ENCODE measurements at places on chromosomes 6 and 20.

DNA sequence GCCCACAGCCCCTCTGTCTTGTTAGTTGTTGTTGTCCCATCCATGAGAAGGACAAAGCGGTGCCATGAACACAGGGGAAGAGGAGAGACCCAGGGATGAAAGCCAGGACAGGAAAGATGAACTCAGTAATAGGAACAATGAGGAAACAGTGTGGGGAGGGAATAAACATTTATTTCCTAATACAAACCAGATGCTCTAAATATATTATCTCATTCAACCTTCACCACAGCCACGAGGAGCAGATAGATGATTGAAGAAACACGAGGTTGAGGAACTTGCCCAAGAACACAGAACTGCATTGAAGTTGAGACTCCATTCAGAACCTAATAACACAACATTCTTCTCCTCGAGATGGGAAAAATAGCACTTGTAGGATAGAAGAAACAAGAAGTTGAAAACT, 53.0 kb upstream of the AIG1 start:
- no peak overlapping the region for H3K4me3 ChIP-seq

DNA sequence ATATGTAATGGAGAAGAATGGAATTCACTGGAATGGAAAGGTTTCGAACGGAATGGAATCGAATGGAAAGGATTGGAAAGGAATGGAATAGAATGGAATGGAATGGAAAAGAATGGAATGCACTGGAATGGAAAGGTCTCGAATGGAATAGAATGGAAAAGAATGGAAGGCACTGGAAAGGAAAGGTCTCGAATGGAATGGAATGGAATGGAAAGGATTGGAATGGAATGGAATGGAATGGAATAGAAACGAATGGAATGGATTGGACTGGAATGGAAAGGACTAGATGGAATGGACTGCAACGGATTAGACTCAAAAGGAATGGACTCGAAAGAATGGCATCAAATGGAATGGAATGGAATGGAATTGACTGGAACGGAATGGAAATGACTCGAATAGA, 20.5 kb upstream of the DEFB115 start:
- H3K4me1 ChIP-seq: no peaks in the 10 kb centered on the region
- H3K4me3 ChIP-seq: no peak overlapping the region
- H3K27me3 ChIP-seq: no peaks in the 10 kb centered on the region
- H3K36me3 ChIP-seq: no peaks in the 10 kb centered on the region

GRCh38 chr6:35327349-35328027, 14.9 kb upstream of the PPARD start:
- no peak for DNase-seq
- H3K27ac ChIP-seq: no peak overlapping the region
- H3K4me1 ChIP-seq: no peaks in the 10 kb centered on the region
- no peaks in the 10 kb centered on the region for H3K27me3 ChIP-seq
- no peaks in the 10 kb centered on the region for H3K36me3 ChIP-seq

DNA sequence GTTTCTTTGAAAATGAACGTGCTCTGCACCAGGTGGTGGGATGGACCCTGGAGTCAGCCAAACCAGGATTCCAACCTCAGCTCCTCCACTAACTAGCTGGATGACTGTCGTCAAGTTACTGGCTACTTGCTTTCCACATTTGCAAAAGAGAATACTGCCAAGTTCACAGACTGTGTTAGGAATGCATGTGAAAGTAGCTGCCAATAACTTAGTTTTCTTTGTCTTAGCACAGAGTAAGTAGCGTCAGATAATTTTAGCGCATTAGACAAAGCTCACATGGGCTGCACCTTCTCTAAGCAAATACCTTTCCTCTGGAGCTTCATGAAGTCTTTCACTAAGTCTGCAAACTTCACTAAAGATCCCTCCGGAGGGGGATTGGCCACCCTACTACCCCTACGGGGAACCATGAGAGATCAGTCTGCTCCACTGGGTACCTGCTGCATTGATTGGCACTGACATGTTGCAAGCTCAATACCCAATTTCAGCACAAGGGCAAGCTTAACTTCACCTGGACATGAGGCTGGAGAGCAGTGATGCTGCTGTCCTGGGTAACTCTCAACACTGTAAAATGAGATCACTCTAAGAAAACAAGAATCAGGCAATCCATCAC, 113.9 kb downstream of the MBOAT1 start:
- no peaks in the 10 kb centered on the region for H3K27me3 ChIP-seq
- H3K27ac ChIP-seq: no peak overlapping the region
- peaks cover 10% of the 10 kb centered on the region for H3K36me3 ChIP-seq
- DNase-seq: no peak

GRCh38 chr6:44808148-44808547, 420.6 kb downstream of the CDC5L start:
- H3K36me3 ChIP-seq: no peaks in the 10 kb centered on the region
- no peak overlapping the region for H3K4me3 ChIP-seq

GRCh38 chr6:52579006-52579660, 2.3 kb upstream of the TRAM2 start:
- no peaks in the 10 kb centered on the region for H3K36me3 ChIP-seq
- H3K27ac ChIP-seq: no peak overlapping the region
- peaks cover 17% of the 10 kb centered on the region for H3K4me1 ChIP-seq
- H3K4me3 ChIP-seq: no peak overlapping the region

GRCh38 chr6:111770263-111771093, 102.8 kb downstream of the FYN start:
- H3K36me3 ChIP-seq: no peaks in the 10 kb centered on the region
- H3K4me3 ChIP-seq: no peak overlapping the region
- H3K4me1 ChIP-seq: no peaks in the 10 kb centered on the region
- no peak overlapping the region for H3K27ac ChIP-seq

DNA sequence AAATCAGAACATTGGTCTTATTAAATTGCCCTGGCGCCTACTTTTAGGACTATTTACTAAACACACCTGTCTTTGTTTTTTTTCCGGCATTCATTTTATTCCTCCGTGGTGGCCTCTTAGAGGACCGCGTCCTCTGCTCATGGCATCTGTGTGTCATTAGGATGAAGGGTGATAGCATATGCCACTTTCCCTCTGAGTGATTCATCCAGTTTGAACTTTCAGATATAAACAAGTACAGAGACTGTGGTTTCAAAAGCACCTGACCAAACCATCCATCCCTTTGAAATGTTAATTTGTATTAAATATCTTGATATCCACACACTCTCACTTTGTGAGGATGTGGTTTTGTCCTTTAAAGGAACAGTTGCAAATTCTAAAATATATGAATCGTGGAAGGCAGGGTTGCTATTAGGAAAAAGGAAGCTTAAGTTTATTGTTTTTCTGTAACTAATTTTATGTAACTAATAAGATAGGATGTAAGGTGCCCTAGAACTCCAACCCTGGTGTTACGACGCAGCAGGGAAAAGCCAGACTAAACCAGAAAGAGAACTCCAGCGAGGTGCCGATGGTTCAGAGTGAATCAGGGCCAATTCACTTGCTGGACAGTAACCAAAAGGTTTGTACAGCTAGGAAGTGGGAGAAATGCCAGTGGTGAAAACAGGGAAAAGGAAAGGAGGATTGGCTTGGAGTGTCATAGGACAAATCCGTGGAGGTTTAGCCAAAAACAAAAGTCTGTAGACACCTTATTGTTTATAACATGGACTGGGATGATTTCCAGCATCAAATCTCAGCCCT, 98.7 kb downstream of the SHLD1 start:
- no peak overlapping the region for H3K4me3 ChIP-seq
- no peaks in the 10 kb centered on the region for H3K36me3 ChIP-seq
- no peaks in the 10 kb centered on the region for H3K27me3 ChIP-seq

- H3K4me3 ChIP-seq: no peak overlapping the region
- peaks cover 4% of the 10 kb centered on the region for H3K4me1 ChIP-seq
- no peak overlapping the region for H3K27ac ChIP-seq
- H3K36me3 ChIP-seq: no peaks in the 10 kb centered on the region
- H3K27me3 ChIP-seq: no peaks in the 10 kb centered on the region
Observed at GRCh38 chr6:56382416-56382940, 135.1 kb upstream of the COL21A1 start.

- DNase-seq: no peak
- H3K4me1 ChIP-seq: no peaks in the 10 kb centered on the region
- H3K27me3 ChIP-seq: no peaks in the 10 kb centered on the region
- H3K36me3 ChIP-seq: no peaks in the 10 kb centered on the region
- H3K4me3 ChIP-seq: no peak overlapping the region
Observed at GRCh38 chr6:143778926-143779325, 64.2 kb upstream of the LTV1 start.

DNA sequence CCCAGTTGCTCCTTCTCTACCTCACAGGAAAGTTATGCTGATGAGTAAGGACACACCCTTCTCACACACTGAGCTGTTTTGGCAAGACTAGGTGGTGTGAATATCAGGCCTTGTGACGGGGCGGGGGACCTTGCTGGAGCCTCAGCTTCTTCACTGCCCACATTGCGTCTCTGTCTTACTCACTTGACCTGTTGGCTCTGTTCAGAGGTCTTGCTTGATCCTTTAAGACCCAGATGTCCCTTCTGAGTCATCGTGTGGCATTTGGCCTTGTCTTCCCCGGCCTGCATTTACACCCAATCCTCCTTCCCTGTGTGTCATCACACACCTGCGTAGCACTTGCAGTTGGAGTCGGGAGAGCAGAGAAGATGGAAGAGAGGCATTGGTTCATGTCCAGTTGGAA, 8.3 kb upstream of the PRND start:
- H3K27me3 ChIP-seq: no peaks in the 10 kb centered on the region
- no peak overlapping the region for H3K4me3 ChIP-seq
- H3K27ac ChIP-seq: no peak overlapping the region
- no peaks in the 10 kb centered on the region for H3K36me3 ChIP-seq
- H3K4me1 ChIP-seq: no peaks in the 10 kb centered on the region
- no peak for DNase-seq

DNA sequence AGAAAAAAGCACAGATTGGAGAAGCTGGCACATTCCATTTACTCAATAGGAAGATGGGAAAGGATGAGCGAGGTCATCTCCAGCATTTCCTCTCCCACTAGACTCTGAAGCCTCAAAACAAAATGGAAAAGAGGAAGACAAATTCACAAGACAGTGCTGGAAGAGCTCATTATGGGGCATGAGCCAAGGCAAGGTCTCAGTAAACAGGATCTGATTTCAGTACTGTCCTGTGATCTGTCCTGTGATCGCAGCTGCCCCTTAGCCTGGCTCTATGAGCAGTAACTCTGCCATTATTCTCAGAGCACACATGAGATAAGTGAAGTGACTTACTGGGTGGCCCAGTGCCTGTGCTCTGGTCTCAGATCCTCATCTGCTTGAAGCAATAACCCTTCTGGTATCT, 68.1 kb upstream of the SLC4A11 start:
- no peaks in the 10 kb centered on the region for H3K4me1 ChIP-seq
- H3K27me3 ChIP-seq: no peaks in the 10 kb centered on the region
- no peak for DNase-seq
- peak overlapping the region; percentile 11 for H3K27ac ChIP-seq

GRCh38 chr6:43883847-43884651, 114.0 kb downstream of the VEGFA start:
- no peaks in the 10 kb centered on the region for H3K36me3 ChIP-seq
- no peaks in the 10 kb centered on the region for H3K4me1 ChIP-seq
- H3K27ac ChIP-seq: no peak overlapping the region
- no peaks in the 10 kb centered on the region for H3K27me3 ChIP-seq
- no peak overlapping the region for H3K4me3 ChIP-seq

- H3K4me1 ChIP-seq: no peaks in the 10 kb centered on the region
- no peaks in the 10 kb centered on the region for H3K36me3 ChIP-seq
- no peaks in the 10 kb centered on the region for H3K27me3 ChIP-seq
- no peak overlapping the region for H3K27ac ChIP-seq
Observed at GRCh38 chr20:36989797-36990196, 38.3 kb upstream of the SAMHD1 start.

DNA sequence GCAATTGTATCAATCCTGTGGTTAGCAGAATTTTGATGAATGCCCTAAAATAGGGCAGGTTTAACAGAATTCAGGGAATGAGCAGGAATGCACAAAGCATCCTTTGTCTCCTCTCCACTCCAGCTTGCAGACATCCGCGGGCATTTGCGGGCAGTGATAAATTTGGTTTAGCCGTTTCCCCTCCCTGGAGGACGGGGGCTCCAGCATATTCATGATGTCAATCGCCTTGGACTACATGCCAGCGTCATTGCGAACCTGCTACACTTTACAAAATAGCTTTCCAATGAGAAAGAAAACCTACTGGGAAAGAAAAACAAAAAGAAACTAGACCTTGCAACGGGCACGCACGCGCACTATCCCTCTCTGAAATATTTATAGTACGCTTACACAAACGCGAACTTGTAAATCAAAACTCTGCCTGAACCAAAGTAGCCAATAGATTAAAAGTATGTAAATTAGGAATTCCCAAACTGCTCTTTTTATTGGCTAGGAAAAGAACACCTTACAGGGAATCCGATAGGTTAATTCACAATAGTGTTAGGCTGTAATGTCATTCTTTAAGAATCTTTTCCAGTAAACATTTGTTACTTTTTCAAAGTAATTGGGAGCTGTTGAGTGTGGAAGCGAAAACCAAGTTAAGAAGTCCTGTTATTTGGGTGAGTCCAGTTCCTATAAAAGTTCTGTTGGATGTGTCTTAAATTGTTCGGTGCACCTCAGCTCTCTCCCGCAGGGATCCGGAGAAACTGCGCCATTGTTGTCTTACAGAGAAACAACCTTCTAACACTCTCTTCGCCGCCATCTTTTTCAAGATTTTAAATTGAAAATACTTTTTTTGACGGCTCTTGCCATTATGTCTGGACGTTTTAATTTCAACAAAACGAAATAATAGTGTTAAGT, 136.7 kb downstream of the HFE start:
- H3K4me1 ChIP-seq: no peaks in the 10 kb centered on the region
- peak overlapping the region; percentile 42 for H3K4me3 ChIP-seq
- H3K27me3 ChIP-seq: no peaks in the 10 kb centered on the region
- peak overlapping the region; percentile 92 for H3K27ac ChIP-seq
- peak; percentile 54 for DNase-seq

GRCh38 chr6:145023116-145023726, 712.1 kb downstream of the EPM2A start:
- no peaks in the 10 kb centered on the region for H3K36me3 ChIP-seq
- no peak overlapping the region for H3K27ac ChIP-seq

DNA sequence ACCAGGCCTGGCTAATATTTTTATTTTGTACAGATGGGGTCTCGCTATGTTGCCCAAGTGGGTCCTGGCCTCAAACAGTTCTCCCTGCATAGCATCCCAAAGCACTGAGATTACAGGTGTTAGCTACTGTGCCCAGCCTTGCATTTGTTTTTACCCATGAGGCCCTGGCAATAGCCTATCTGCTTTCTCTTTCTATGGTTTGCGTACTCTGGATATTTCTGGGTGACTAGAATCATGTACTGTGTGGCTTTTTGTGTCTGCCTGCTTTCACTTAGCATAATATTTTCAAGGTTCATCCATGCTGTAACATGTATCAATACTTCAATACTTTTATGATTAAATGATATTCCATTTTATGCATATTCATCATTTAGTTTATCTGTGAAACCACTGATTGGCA, 451.7 kb downstream of the GRIK2 start:
- no peaks in the 10 kb centered on the region for H3K27me3 ChIP-seq
- DNase-seq: no peak
- H3K4me1 ChIP-seq: no peaks in the 10 kb centered on the region
- H3K27ac ChIP-seq: no peak overlapping the region
- H3K36me3 ChIP-seq: no peaks in the 10 kb centered on the region

GRCh38 chr6:105784179-105784578, 302.0 kb upstream of the PRDM1 start:
- no peak overlapping the region for H3K4me3 ChIP-seq
- H3K36me3 ChIP-seq: no peaks in the 10 kb centered on the region
- no peak for DNase-seq
- H3K4me1 ChIP-seq: no peaks in the 10 kb centered on the region

GRCh38 chr6:123635567-123635966, 1.2 kb downstream of the TRDN start:
- no peak for DNase-seq
- H3K27ac ChIP-seq: no peak overlapping the region
- H3K36me3 ChIP-seq: no peaks in the 10 kb centered on the region
- no peaks in the 10 kb centered on the region for H3K27me3 ChIP-seq
- no peaks in the 10 kb centered on the region for H3K4me1 ChIP-seq
- no peak overlapping the region for H3K4me3 ChIP-seq

All from right lobe of liver (tissue), 6 donors.